ENCODE measurements at places on chromosomes 1 and 21. TPM values are rescaled to one million over a fixed set of nuclear protein-coding genes. Genes with fewer than 3 reads are reported as not detected.

Gene NBPF6
- polyA plus RNA-seq: not detected

Gene MAP7D1
- polyA plus RNA-seq: 67.7 TPM

Gene RGS2
- 44.7 TPM for polyA plus RNA-seq

Gene TCHH
- 0.06 TPM for polyA plus RNA-seq

Gene IARS2
- 83.4 TPM for polyA plus RNA-seq

Gene HRNR
- polyA plus RNA-seq: 0.25 TPM

Gene HSD3B2
- 3.0 TPM for polyA plus RNA-seq

Gene ALDH4A1
- 72.0 TPM for polyA plus RNA-seq

Gene LCE1D
- not detected for polyA plus RNA-seq

Measured in left renal cortex interstitium (tissue), 4 donors.